Renal cortex interstitium (tissue), 15 donors: ENCODE measurements at places on chromosomes 2 and 18.

- DNase-seq: no peak
Measured at GRCh38 chr2:28449488-28450395, 46.1 kb upstream of the PLB1 start.

- no peak for DNase-seq
Measured at GRCh38 chr18:42707080-42707479, 408.4 kb downstream of the RIT2 start.

- no peak for DNase-seq
Measured at GRCh38 chr2:48714245-48714644, 41.3 kb downstream of the LHCGR start.

DNA sequence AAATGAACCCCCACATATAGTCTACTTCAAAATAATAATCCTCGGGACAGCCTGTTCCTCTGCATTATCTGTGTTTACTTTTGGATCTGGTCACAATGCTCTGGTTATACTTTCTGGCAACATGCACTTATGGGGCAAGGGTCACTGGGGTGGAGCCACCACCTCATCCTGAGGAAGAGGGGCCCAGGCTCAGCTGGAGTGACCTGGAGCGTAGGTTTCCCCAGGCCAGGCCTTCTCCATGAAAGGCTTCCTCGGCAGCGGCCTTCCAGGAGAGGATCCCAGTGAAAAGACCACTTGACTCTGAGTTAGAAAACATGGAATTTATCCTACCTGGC, 237.4 kb downstream of the SETBP1 start:
- DNase-seq: no peak

- no peak for DNase-seq
Measured at GRCh38 chr2:62768615-62769014, 63.1 kb downstream of the EHBP1 start.

DNA sequence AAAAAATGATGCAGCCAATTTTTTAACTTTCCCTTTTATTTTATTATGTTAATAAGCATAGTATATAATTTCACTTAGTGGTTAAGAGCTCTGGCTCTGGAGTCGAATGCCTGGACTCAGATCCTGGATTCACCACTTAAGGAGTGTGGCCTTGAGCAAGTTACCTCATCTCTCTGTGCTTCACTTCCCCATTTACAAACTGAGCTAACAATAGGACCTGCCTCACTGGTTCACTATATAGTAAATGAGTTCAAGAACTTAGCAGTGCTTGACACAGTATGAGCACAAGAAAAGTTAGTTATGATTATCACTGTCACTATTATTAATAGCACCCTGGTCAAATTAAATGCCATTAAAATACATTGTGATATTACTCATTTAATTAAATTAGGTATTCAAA, 30.6 kb downstream of the SCN3A start:
- DNase-seq: no peak

- no peak for DNase-seq
Measured at GRCh38 chr2:101052147-101052546, 50.1 kb downstream of the RPL31 start.

DNA sequence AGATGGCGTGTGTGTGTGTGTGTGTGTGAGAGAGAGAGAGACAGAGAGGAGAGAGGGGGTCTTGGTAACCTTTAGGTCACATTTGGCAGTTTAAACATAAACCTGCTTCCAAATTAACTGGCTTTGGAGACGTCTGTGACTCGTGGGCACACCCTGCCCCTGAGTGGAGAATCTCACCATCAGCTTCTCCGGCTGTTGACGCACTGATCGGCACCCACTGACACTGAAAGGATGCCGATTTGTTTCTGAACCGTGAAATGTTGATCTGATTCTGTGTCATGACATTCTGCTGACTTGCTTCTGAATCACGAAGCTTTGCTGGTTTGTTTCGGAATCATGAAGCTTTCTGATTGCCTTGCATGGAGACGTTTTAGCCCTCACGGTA, 114.7 kb downstream of the RTP5 start:
- no peak for DNase-seq

DNA sequence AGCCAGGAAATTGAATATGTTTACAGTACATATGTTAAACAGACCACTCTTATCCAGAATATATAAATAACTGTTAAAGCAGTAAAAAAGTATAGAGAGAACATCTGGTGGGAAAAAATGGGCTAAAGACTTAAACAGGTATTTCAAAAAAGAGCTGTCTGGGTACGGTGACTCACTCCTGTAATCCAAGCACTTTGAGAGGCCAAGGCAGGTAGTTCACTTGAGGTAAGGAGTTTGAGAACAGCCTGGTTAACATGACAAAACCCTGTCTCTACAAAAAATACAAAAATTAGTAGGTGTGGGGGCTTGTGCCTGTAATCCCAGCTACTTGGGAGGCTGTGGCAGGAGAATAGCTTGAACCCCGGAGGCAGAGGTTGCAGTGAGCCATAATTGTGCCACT, 171.4 kb upstream of the FSIP2 start:
- DNase-seq: no peak

- no peak for DNase-seq
Measured at GRCh38 chr2:207251573-207252192, 85.9 kb upstream of the KLF7 start.

DNA sequence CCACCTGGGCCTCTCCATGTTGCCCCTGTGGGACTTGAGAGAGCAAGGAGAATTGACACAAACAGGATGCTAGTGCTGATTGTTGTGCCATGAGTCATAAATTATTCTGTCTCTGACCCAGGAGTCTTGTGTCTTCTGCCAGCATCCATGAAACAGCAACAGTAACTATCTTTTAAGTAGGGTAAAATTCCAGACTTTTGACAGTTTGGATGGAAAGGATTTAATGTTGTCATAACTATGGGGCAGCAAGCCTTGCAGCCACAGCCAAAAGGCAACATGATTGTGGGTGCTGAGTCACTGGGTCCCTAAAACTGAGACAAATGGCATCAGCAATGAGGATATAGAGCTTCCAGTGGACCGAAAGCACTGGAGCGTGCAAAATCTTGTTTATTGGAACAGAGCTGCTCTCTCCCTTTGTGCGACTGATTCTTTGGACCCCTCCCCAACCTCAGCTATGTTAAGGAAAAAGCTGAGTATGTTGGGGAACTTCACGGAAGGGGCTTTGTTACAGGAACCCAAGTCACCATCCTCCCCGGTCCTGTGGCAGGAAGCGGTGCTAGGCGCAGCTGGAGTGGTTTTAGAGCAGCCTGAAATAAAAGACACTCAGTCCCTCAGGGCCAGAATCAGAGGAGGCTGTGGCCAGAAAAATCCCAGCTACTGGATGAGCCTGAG, 9.6 kb upstream of the ITPRIPL1 start:
- no peak for DNase-seq

GRCh38 chr18:77481541-77481940, 231.9 kb downstream of the GALR1 start:
- no peak for DNase-seq

- DNase-seq: peak; percentile 16
Measured at GRCh38 chr18:33804258-33804657, 226.2 kb downstream of the ASXL3 start.

- no peak for DNase-seq
Measured at GRCh38 chr2:73925033-73925704, 1.5 kb upstream of the DGUOK start.

GRCh38 chr2:15172825-15173224, 388.3 kb downstream of the NBAS start:
- DNase-seq: no peak

DNA sequence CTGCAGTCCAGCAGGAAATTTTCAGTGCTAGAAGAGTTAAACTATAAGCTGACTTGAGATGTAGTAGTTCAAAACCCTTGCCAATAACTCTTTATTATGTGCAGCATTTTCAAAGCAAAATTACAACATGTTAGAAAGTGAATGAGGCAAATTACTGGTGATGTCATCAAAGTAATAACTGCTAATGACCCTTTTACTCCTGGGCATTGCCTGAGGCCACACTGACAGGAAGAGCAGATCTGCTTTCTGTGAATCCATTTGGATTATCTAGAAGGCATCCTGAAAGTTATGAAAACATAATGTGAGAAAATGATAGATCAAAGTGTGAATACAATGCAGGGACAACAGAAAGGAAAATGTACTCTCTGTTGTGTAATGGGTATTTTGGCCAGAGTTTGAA, 139.6 kb upstream of the TRIB2 start:
- DNase-seq: no peak

DNA sequence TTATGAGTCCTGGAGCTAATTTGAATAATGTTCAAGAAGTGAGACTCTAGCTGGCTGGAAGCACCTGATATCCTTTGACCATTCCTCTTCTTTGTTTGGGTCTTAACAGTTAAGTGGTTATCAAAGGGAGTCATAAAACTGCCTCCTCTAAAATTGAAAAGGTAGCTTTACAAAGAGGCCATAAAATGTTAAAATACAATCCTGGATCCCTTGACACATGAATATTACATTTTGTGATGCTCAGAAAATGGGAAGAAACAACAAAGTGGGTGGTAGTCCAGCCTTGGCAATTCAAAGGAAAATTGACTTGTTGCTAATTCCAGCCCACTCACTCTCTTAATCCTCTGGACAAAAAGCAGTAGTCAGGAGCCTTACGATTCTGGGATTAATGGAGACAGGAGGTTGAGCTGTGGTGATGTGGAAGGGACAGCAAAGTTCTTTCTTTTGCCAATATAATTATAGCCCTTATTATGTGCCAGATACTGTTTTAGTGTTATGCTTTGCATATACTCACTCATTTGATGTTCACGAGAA, 339.2 kb downstream of the PDE11A start:
- no peak for DNase-seq

- peak; percentile 79 for DNase-seq
Measured at GRCh38 chr2:105235388-105236059, 6.0 kb upstream of the GPR45 start.

DNA sequence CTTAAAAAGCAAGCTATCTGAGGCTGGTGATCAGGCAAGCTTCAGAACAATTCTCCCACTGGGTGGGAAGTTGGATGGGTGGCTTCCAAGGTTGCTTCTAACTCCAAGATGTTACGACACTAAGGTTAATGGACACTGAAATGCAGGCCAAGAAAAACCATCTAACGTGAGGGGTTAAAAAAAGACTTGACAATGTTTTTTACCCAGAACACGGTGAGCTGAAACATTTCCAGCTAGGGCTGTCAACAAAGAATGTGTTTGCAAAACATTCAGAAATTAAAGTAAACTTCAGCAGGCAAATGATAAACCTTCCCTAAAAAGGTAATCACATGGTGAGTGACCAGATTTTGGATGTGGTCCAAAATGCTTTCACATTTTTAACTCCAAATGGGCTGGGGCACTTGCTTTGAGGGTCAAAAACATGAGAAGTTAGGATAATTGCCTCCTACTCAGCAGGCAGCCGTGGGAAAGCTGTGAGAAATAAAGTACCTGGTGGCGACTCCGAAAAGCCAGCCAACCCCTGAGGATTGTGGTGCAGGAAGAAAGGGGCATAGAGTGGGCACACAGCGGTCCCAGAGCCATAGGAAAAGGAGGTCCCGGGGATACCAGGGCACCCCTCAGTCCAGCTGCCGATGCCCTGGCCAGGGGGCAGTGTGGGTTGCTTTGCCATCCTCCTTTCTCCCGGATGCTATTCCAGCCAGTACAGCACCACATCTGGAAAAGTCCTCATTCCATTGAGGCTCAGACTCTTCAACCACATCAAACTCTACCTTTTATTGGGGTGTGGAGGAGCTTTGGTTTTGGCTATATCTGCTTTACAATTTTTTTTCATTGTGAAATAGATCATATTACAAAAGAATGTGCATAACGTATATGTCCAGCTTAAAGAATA, 90.0 kb upstream of the ATL2 start:
- DNase-seq: no peak

DNA sequence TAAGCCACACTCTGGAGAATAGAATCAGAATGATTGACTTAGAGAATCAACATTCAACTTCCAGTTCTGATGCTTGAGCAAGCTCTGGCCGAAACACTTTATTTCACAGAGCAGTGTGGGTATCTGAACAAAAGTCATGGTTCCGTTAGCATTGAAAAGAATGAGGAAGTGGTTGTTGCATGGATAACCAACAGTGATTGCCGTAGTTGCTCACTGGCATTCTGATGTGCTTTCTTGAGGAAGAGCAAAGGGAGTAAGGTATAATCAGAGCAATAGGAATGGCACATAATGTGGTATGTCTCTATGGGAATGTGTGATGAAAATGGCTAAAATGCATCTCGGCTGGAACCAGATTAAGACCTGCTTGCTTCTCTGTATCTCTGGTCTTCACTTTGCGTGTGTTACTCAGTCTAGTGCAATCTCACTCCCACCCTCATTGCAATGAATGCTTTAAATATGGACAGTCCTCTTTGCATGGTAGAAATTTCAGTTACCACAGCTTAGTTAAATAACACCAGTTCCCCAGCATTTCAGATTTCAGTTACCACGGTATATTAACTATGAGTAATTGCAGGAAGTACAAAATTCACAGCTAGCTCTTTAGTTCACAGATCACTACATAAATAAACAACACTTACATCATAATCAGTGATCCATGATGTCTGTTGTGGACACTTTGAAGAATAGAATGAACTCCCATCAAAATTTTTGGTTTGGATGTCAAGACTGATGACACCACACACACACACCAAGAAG, 7.8 kb upstream of the RAB12 start:
- no peak for DNase-seq

DNA sequence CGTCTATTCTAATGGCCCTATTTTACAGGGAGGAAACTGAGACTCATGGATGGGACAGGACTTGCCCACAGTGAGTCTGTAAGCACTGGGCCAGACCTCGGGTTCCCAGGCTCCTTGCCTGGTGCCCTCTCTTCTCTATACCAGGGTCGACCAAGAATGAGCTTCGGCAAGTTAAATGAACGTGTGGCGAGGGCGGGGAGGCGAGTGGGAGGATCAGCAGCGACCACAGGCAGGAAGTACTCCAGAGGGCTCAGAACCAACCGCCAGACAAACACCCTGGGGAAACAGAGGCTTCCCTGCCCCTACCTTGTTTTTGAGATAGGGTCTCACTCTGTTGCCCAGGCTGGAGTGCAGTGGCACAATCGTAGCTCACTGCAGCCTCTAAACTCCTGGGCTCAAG, 177.7 kb upstream of the SMAD2 start:
- no peak for DNase-seq

DNA sequence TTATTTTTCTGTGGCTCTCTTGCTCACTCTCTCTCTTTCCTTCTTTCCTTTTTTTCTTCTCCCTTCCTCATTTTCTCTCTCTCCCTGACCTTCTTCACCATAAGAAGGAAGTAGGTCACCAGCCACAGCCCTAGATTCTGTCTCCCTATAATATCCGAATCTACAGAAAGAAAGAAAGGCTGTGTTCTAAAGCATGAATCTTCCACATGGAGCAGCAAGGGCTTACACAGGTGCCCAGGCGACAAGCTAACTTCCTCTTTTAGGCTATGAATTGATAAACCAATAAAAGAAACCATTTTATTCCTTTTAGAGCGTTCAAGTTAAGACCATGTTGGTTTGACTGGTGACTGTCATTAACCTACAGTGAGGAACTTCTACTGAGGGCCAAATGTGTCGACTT, 49.3 kb downstream of the CACNB4 start:
- DNase-seq: no peak
